ENCODE measurements at places on chromosomes 6 and 20.

GRCh38 chr20:9572670-9573069 lies 58.3 kb downstream of the LAMP5 start:
- DNase-seq = no peak

- DNase-seq = no peak
These were observed 104.9 kb downstream of the TULP4 start for GRCh38 chr6:158416883-158417759.

DNA sequence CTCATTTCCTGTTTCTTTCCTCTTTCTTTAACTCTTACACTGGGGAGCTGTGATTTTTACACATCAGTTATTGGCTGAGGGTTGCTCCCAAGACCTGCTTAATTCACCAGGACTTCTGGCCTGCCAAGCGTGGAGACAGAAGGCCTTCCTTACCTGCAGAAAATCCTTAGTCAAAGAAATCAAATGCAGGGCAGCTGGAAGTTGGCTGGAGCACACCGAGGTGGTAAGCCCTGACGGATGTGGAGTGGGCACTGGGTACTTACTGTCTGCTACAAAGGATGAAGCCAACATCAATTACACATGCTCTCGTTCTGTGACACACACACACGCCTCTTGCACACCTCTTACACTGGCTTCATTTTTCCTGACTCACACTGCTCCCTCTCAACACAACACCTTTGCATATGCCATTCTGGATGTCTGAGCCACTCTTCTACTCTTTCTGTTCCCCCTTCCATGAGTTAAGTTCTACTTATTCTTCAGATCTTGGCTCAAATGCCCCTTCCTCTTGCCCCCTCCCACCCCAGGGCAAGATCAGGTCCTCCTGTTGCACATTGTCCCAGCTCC lies 61.6 kb downstream of the TTI1 start:
- no peak for DNase-seq

DNA sequence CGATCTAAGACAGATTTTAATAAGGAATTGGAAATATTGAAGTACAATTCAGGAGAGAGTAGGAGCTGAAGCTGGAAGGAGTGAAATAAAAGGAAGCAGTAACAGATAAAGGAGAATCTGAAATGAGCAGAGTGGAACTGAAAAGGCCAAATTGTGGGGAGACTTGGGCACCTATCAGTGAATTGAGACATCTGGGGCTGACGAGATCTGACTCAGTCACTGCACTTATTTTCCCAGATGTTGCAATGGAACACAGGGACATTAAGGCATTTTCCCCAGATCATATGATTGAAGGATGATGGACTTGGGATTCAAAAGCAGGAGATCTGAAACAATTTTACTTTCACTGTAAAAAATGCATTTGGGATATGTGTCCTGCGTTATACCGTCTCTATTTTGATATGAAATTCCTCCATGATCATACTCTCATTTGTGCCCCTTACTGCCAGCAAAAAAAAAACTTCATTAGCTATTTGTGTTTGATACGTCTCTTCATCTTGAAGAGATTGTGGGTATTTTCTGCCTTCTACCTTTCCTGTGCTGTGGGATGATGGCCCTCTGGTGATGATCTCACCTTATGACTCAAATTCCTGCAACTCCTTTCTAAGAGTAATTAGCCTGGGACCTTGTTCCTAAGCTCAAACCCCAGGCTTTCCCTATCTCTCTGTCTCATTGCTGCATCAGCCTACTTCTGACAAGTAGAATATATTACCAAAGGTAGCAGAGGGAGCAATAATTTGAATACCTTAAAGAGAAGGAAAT lies 278.5 kb upstream of the MAN1A1 start:
- DNase-seq = no peak

DNA sequence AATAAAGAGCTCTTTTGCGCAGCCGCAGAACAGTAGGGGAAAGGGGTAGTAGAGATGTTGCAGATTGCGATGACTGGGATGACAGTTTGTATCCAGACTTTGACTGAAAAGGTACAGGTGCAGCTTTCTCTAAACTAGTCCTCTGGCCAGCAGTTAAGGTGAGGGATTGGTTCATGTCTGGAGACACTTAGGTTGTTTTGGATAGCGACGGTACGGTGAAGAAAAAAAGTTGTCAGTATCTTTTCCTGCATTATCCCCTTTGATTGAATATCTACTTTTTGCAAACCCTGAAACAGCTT lies 537 bp downstream of the PRR3 start:
- no peak for DNase-seq

- no peak for DNase-seq
These were observed 336.4 kb upstream of the HSF2 start for GRCh38 chr6:122063076-122063475.

DNA sequence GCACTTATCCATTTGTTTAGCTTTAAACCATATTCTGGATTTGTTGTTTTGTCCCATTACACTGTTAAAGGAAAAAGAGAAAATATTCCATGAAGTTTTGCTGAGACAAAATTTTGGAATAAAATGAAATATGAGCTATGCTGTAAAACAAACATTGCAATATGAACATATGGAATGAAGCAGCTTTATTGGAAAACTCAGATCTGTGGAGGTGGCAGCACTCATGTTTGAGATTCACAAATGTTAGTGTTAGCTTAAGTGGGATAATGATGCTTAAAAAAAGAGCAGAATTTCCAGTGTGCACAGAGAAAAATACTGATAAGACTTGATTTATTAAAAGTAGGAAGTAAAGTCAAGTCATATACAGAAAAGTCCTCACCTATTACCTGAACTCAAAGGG lies 196.2 kb downstream of the BCKDHB start:
- DNase-seq = no peak

- no peak for DNase-seq
These were observed 16.6 kb downstream of the B4GALT5 start for GRCh38 chr20:49697071-49697470.

GRCh38 chr6:154868143-154868594 lies 126.9 kb upstream of the TIAM2 start:
- peak; percentile 52 for DNase-seq

DNA sequence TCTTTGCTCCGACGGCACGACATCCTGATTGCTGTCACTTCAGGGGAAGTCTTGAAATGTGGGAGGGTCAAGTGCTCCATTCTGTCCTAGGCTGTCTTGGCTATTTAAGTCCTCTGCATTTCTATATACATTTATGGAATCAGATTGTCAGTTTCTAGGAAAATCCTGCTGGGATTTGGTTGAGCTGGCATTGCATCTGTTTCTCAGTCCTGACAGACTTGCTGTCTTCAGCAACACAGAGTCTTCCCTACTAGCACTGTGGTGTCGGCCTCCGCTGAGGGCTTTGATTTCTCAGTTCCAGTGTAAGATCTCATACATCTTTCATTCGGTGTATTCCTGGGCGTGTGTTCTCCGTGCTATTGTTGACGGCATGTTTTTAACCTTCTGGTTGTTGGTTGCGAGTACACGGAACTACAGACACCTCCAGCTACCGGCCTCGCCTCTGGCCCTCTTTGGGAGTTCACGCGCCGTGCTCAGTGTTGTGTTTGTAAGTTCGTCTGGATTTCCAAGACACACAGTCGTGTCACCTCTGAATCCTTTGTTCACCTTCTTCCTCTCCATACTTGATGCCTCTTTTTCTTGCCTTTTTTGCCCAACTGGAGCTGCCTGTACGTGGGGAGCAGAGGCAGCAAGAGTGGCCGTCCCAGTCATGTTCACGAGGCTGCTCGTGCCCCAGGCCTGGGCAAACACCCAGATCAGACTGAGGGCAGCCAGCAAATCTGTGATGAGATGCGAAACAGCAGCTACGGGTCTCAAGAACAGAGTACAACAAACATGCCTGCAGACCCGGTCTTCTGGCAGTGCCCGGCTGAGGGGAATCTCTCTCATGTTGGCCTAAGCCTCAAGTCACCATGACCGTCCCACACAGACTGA lies 92.8 kb downstream of the TAF4 start:
- no peak for DNase-seq

DNA sequence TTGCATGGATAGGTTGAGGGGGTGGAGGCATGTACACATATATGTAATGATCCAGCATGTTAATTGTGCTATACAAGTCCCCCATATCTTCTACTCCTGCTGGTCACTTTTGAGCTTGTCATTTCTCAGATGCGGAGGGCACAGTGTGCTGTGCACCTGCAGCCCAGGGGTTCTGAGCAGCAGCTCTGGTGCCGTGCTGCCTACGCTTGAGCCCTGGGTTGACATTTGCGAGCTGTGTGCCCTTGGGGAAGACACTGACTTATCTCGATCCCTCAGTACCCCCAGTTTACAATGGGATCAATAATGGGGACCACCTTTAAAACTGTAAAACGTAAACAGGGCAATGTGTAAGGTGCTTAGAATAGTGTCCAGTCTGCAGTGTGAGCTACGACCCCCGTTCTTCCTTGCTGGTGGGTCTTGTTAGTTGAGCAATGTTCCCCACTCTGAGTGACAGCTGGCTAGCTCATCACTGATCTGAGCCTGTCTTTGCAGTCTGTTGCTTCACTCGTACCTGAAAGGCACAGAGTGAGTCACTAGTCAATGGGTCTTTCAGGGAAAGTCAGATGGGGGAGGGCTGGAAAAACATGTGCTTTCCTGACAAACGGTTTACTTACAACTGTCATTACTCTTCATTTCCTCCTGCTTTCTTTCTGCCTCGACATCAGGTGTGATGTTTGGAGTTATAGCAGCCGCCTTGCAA lies 91.7 kb downstream of the SLC2A10 start:
- no peak for DNase-seq

DNA sequence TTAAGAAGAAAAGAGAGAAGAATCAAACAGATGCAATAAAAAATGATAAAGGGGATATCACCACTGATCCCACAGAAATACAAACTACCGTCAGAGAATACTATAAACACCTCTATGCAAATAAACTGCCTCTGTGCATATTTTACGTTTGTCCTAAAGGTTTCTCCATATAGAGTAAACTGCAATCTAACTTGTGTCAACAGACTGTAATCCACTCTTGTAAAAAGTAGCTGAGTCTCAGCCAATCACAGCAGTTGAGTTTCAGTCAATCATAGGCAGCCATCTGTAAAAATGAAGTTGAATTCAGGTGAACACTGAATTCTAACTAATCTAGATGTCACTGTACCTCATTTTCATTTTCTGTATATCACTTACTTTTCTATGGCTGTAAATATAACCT lies 112.2 kb upstream of the SYNCRIP start:
- DNase-seq = no peak

- no peak for DNase-seq
These were observed 2.5 kb upstream of the SPATS1 start for GRCh38 chr6:44339763-44340625.

- no peak for DNase-seq
These were observed 125.8 kb upstream of the ENPP5 start for GRCh38 chr6:46296586-46296985.

DNA sequence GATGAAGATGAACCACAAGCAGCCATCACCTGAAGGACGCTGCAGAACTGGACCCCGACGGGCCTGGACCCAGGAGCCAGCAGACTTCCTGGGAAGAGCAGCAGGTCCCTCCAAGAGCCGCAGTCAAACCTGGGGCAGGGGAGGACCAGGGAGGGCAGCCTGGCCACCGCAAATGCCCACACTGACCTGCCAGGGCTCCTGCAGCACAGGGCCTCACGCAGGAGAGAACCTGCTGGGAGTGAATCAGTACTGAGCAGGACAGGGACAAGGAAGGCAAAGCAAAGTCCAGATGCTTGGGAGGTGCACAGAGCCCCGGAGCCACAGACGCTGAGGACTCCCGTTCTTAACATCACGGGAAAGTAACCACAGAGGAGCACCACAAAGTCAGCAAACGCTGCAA lies 75.2 kb downstream of the TAF4 start:
- DNase-seq = no peak

DNA sequence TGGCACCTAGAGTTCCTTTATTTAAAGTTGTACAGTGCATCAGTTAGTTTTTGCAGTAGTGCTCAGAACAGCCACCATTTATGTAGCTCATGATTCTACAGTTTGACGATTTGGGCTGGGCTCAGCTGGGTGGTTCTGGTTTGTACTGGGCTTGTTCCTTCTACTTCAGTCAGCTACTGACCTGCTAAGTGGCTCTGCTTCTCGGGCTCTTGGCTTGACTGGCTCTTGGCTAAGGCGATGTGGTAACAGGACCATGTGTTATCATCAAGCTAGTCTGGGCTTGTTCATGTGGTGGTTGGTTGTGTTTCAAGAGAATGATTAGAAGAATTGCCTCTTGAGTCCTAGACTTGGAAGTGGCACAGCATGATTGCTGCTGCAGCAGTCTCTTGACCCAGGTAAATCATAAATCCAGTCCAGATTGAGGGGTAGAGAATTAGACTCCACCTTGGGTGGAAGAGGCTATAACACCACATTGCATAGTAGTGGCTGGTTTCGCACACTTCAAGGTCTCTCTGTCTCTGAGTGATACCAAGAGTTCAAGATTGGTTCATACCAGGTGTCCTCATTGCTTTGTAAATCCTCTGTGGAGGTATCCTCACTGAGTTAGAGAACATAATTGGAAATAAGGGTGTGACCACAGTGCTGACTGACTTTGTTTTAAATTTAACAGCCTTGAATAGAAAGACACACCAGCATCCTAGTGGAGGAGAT lies 253.0 kb downstream of the ARID1B start:
- no peak for DNase-seq

DNA sequence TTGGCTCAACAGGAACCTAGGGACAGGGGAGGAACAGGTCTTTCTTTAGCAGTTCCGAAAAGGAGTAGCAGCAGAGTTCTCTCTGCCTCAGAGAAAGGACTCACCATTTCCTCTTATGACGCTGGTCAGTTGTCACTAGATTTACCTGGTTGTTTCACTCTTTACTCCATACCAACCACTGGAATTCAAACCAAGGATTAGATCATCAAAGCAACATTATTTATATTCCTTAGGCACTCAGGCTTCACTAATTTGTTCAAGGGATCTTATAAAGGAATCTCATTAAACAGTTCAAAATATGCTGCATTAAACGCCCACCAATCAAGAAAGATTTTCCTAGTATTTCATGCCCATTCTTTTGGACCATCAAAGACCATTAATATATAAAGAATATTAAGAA lies 1129.5 kb upstream of the MAP3K7 start:
- DNase-seq = no peak

GRCh38 chr6:136408204-136408603 lies 118.6 kb upstream of the BCLAF1 start:
- no peak for DNase-seq

GRCh38 chr6:33390767-33391277 lies 801 bp upstream of the KIFC1 start:
- no peak for DNase-seq

DNA sequence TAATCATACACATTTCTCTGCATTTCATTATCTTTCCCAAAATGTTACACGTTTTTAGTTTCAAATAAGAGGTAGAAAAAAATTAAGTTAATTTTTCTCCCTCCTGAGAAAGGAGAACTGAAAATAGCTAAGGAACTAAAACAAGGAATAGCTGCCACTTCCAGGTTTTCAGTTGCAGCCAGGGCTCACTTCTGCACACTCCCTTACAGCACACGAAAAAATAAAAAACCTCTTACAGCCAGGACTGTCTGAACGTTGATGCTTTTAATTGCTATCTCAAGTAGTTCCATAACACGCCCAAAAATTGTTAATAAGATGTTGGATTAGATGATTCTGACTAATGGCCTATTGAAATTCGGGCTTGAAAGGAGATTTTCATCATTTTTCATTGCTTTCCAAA lies 153.7 kb upstream of the THBS2 start:
- no peak for DNase-seq
